T-helper 9 cell (primary cell): ENCODE measurements at places on chromosomes 2 and 18.

- DNase-seq = no peak
These were observed 8.5 kb downstream of the SP9 start for GRCh38 chr2:174343343-174343622.

DNA sequence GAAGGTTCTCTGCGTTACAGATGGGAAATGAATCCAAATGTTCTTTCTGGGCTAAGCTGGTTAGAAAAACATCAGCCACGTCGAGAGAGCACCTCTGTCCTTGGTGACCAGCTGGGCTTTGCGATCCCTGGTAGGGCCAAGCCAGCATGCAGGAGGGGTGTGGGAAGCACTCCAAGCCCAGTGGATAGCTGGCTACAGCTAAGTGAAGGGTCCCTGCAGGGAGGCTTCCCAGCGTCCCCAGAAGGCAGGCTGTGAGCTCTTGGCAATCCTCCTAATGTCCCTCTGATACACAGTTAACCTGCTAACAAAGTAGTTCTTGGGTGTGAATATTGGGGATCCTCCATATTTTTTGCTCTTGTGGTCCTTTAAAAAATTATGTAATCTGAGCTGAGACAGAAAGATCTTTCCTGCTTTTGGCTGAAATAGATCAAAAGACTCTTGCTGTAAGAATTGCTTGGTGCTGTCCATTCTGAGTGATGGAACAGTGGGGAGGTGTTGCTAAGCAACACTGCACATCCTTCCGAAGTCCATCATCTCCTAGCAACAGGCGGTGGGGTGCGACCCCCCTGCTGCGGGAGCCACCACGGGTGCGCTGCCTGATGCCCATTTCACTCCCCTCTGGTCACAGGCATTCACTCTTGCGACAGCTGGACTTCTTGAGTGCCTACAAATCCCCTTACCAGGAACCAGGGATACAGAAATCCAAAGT, 88.5 kb upstream of the UXS1 start:
- no peak for DNase-seq

DNA sequence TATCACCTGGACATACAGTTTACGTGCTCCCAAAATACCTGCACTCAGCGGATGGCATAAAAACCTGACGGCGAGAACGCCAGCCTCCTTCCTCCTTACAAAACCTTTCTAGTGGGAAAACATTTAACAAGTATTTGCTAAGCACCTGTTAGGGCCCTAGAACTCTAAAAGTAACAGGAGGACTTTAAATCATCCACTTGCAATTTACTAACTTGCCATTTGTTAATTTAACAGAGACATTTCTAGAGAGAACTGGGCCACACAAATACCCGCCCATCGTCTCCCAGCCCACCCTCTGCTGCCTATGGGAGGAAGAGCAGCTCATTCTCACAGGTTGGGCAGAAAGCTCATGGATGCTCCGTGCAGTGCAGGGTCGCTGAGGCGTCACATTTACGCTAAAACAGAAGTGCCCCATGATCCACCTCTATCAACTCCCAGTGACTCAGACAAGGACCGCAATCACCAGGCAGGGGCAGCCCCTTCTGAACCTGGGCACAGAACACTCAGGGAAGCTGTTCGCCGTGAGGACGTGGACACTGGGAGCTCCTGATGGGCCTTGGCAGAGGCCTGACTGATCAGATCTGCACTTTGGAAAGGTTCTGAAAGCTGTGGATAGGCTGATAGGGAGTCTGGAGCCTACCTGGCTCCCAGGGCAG, 106.9 kb downstream of the HDAC4 start:
- DNase-seq = peak; percentile 32

GRCh38 chr2:27765621-27766286, 5.8 kb upstream of the MRPL33 start:
- peak; percentile 41 for DNase-seq

- DNase-seq = no peak
These were observed 7.1 kb upstream of the GRHL1 start for GRCh38 chr2:9944330-9944758.

DNA sequence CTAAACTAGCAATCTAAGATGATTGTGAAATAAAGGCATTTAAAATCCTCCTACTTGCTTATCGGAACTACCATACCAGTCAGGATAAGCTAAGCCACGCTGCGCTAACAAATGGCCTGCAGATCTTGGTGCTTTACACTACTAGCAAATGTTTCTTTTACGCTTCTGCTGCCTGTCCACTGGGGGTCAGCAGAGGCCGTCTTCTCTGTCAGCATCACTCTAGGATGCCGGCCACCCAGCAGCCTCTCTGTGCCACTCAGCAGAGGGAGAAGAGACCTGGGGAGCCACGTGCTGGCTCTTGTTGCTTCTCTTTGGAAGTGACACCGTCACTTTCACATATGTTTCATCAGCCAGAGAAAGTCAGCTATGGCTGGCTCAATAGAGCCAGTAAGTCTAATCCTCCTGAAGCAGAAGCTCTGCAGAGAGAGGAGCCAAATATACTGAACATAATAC, 36.6 kb downstream of the COPS8 start:
- DNase-seq = no peak

GRCh38 chr2:20560011-20560410, 90.9 kb downstream of the HS1BP3 start:
- DNase-seq = no peak

- no peak for DNase-seq
These were observed 89.5 kb downstream of the ACKR3 start for GRCh38 chr2:236658974-236659757.

- no peak for DNase-seq
These were observed 636.2 kb downstream of the NRXN1 start for GRCh38 chr2:50395605-50396297.

- DNase-seq = peak; percentile 73
These were observed 14.9 kb upstream of the ITM2C start for GRCh38 chr2:230849633-230850357.
